Right lobe of liver (tissue), 6 donors: ENCODE measurements at places on chromosomes 5 and 9. TPM values are rescaled to one million over a fixed set of nuclear protein-coding genes. Genes with fewer than 3 reads are reported as not detected.

FST gene
- 13.1 TPM for total RNA-seq

ANKRD20A1 gene
- 0.98 TPM for total RNA-seq

FLT4 gene
- total RNA-seq, result 7.9 TPM

GRCh38 chr9:91127653-91128052 is 234.1 kb downstream of the AUH start:
- DNase-seq, result no peak
- no peaks in the 10 kb centered on the region for H3K27me3 ChIP-seq
- no peaks in the 10 kb centered on the region for H3K4me1 ChIP-seq
- H3K36me3 ChIP-seq, result no peaks in the 10 kb centered on the region
- H3K27ac ChIP-seq, result no peak overlapping the region

GRCh38 chr9:4416467-4416866 is 73.8 kb upstream of the SLC1A1 start:
- H3K36me3 ChIP-seq, result no peaks in the 10 kb centered on the region
- peaks cover 21% of the 10 kb centered on the region for H3K4me1 ChIP-seq
- H3K27ac ChIP-seq, result no peak overlapping the region
- DNase-seq, result no peak
- H3K27me3 ChIP-seq, result no peaks in the 10 kb centered on the region
- no peak overlapping the region for H3K4me3 ChIP-seq

DNA sequence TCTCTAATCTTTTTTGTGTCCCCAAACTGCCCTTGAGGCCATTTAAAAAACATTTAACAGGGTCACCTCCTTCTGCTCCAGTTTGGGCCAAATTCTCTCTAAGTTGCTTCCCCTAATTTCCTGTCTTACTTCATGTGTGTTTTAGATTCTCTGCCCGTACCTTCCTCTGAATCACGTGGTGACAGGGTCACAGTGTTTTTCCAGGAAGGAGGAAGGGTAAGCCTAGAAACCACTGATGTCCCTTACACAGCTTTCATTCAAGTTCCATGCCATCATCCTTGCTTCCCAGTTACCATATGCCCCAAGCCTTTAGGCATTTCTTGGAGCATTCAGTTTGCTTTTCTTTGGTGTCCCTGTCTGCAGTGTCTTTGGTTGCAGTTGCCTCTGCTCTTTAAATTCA is 42.4 kb upstream of the MACIR start:
- no peaks in the 10 kb centered on the region for H3K4me1 ChIP-seq
- H3K36me3 ChIP-seq, result no peaks in the 10 kb centered on the region
- no peaks in the 10 kb centered on the region for H3K27me3 ChIP-seq
- H3K4me3 ChIP-seq, result no peak overlapping the region
- no peak for DNase-seq
- no peak overlapping the region for H3K27ac ChIP-seq

- no peak for DNase-seq
- H3K27ac ChIP-seq, result no peak overlapping the region
Measured at GRCh38 chr5:160646033-160646432, 206.0 kb downstream of the ATP10B start.

- peak; percentile 76 for DNase-seq
- H3K4me1 ChIP-seq, result no peaks in the 10 kb centered on the region
- H3K27me3 ChIP-seq, result no peaks in the 10 kb centered on the region
- no peak overlapping the region for H3K27ac ChIP-seq
- H3K36me3 ChIP-seq, result no peaks in the 10 kb centered on the region
Measured at GRCh38 chr5:124806373-124807077, 60.1 kb upstream of the ZNF608 start.

DNA sequence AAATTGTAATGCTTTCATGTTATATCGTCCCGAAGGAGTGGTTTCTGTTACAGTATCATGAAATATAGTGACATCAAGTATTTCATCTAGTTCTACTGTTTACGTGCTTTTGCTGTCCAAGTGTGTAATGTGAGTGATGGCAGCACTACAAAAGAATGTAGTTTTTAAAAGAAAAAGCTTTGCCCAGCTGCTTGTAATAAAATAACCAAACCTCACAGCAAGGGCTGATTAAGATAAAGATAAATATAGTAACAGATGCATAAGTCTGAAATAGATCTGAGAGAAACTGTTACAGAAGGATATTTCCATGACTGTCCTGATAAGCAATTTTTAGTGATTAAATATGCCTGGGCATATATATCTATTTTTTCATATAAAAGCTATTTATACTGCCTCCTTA is 106.4 kb downstream of the AUH start:
- H3K36me3 ChIP-seq, result no peaks in the 10 kb centered on the region
- H3K4me1 ChIP-seq, result no peaks in the 10 kb centered on the region
- no peak overlapping the region for H3K27ac ChIP-seq
- H3K27me3 ChIP-seq, result no peaks in the 10 kb centered on the region
- H3K4me3 ChIP-seq, result no peak overlapping the region

DNA sequence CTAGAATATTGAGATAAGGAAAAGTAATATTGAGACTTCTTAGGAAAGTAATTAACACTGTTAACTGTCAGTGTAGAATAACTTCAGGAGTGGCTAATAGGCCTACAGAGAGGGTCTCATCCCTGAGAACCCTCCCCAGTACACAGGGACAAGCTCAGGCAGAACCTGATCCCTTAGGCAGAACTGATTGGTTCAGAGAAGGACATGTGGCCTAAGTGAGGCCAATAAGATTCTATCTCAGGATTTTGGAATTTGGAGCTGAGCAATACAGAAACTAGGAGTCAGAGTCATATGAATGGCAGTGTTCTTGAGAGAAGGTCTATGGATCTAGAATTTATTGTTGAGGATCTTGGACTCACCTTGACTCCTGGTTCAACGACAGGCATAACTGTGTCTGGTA is 10.9 kb upstream of the UBLCP1 start:
- no peak overlapping the region for H3K27ac ChIP-seq
- no peaks in the 10 kb centered on the region for H3K36me3 ChIP-seq
- no peaks in the 10 kb centered on the region for H3K27me3 ChIP-seq
- DNase-seq, result no peak

GRCh38 chr9:124030969-124031451 is 19.4 kb downstream of the LHX2 start:
- no peaks in the 10 kb centered on the region for H3K4me1 ChIP-seq
- DNase-seq, result peak; percentile 42
- H3K36me3 ChIP-seq, result no peaks in the 10 kb centered on the region
- H3K4me3 ChIP-seq, result no peak overlapping the region

- no peak for DNase-seq
- H3K27me3 ChIP-seq, result no peaks in the 10 kb centered on the region
- no peaks in the 10 kb centered on the region for H3K36me3 ChIP-seq
- no peaks in the 10 kb centered on the region for H3K4me1 ChIP-seq
- no peak overlapping the region for H3K4me3 ChIP-seq
Measured at GRCh38 chr9:86732514-86733171, 214.7 kb downstream of the GAS1 start.

DNA sequence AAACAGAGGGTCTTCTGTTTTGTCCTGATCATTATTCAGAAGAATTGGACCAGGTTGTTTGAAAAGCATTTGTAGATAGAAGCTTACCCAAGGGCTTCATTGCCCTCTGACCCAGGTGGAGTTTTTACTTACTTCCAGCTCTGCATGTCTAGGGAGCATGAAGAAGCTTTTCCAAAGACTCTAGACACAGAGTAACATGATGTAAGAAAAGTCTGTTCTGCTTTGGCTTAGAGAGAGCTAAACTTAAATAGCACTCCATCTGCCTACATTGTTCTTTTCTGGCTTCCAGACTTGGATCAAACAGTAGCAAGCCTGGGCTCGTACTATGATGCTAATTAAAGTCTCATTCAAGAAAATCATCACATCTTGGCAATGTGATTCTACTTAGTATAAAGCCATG is 112.1 kb downstream of the SNCAIP start:
- H3K36me3 ChIP-seq, result no peaks in the 10 kb centered on the region
- no peak overlapping the region for H3K27ac ChIP-seq
- H3K4me1 ChIP-seq, result no peaks in the 10 kb centered on the region

DNA sequence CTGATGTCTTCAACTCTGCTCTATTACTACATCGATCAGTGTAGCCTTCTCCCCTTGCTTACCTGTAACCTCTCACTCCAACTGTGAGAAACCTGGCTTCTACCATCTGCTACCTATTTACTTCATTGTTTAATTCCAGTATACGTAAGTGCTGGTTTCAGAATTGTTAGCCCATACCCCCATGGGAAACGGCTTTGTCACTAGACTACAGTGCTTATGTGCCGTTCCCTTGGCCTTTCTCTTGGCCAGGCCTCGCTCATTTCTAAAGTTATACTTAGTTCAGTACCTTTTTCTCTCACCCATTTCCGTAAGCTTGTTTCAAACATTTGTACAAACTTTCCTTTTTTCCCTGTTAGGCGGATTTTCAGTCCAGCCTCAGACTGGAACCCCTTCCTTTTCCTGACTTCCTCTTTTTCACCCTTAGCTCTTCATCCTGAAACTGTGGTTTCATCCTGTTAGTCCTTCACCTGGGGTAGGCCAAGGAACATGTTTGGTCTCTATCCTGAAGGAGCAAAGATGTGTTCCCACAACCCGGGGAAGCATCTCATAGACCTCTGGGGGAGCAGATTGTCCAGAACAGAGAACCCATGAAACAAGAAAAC is 21.7 kb downstream of the ALG2 start:
- H3K36me3 ChIP-seq, result no peaks in the 10 kb centered on the region
- H3K27me3 ChIP-seq, result no peaks in the 10 kb centered on the region
- no peak for DNase-seq
- H3K4me1 ChIP-seq, result no peaks in the 10 kb centered on the region

- no peaks in the 10 kb centered on the region for H3K36me3 ChIP-seq
- H3K4me1 ChIP-seq, result no peaks in the 10 kb centered on the region
Measured at GRCh38 chr5:106418196-106418595, 1252.5 kb downstream of the EFNA5 start.

- H3K4me1 ChIP-seq, result no peaks in the 10 kb centered on the region
- DNase-seq, result no peak
- H3K27me3 ChIP-seq, result no peaks in the 10 kb centered on the region
- H3K4me3 ChIP-seq, result no peak overlapping the region
Measured at GRCh38 chr5:78157001-78157400, 137.5 kb downstream of the AP3B1 start.
